ENCODE measurements at places on chromosomes 4 and X.

- DNase-seq, result no peak
Observed at GRCh38 chr4:89069481-89069880, 12.5 kb upstream of the FAM13A start.

GRCh38 chr4:128130621-128131020 is 69.5 kb downstream of the LARP1B start:
- no peak for DNase-seq

DNA sequence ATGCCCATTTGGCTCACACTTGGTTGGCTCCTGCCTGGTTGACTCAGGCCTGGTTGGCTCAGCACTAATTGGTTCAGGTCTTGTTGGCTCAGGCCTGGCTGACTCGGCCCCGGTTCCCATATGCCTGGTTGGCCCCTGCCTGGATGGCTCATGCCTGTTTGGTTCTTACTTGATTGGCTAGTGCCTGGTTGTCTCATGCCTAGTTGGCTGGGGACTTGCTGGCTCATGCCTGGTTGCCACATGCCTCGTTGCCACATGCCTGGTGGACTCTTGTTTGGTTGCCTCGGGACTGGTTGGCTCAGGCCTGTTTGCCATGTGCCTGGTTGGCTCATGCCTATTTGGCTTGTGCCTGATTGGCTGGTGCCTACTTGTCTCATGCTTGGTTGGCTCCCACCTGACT is 103.7 kb downstream of the APOOL start:
- DNase-seq, result no peak

GRCh38 chr4:142952821-142953580 is 106.9 kb upstream of the INPP4B start:
- DNase-seq, result no peak

DNA sequence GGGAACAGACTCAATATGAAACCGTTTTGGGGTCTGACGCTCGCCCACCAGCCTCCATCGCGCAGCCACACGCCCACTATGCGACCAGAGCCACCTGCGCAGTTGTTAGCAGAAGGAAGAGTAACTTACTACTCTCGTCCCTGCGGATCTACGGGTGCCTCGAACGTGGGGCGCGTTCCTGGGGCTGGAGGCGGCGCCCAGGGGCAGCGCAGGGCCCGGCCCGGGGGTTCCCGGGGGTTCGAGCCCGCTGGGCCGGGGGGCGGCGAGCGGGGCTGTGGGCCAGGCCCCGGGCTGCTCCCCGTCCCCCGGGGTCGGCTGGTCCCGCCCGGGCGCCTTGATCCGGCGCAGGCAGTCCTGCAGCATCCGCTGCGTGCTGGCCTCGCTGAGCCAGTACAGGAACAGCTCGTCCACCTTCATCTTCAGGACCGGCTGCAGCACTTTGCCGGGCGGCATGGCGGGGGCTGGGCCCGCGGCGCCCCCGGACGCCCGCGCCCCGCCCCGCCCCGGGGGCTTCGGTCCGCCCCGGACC is 404 bp downstream of the PPP2R3B start:
- DNase-seq, result peak; percentile 61

GRCh38 chr4:15542760-15543159 is 73.1 kb downstream of the CC2D2A start:
- no peak for DNase-seq

DNA sequence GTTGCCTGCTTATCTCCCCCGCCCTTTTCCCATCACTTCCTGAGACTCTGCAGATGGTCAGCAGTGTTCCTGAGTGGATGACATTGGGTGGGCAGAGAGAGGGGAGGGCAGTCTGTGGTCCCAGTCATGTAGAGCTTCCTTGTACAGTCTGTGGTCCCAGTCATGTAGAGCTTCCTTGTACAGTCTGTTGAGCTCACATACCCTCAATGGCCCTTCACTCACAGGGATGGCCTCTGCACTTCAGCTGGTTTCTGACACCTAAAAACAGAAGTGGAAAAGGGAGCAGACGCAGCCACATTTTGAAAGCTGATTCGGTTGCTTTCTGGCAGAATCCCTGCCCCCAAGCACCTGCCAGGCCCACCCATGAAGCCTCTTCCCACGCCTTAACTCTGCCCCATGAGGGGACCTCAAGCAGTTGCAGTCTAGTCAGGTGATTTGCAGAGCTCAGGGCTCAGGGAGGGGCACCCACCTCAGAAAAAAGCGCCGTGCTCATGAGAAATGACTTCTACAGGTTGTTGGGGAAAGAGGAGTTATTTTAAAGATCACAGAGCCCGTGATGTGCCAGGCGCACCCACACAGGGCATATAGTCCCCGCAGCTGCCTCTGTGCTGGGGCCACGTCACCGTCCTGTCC is 3.6 kb upstream of the TMEM271 start:
- DNase-seq, result no peak

- DNase-seq, result no peak
Observed at GRCh38 chrX:85698921-85699320, 319.5 kb upstream of the POF1B start.

GRCh38 chr4:22850630-22851029 is 157.9 kb downstream of the GBA3 start:
- DNase-seq, result no peak

DNA sequence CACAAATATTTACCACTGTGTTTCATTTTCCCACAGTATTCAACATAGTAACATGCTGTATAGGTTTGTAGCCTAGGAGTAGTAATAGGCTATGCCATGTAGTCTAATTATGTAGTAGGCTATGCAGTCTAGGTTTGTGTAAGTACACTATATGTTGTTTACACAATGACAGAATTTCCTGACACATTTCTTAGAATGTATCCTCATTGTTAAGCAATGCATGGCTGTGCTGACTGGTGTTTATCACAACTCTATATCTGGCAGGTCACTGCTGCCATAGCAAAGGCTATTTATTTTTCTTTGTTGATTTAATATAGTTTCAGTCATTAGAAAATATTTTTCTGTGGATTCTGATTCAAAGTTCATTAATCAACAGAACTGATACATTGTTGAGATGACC is 108.3 kb upstream of the TEX13A start:
- DNase-seq, result no peak

- no peak for DNase-seq
Observed at GRCh38 chr4:15836362-15836761, 58.2 kb downstream of the CD38 start.

GRCh38 chrX:74614093-74614909 is at the start of gene RLIM:
RLIM (minus strand) TSS chrX:74614624; CDS start chrX:74595977, 18,647 bp downstream.
- peak; percentile 88 for DNase-seq

- no peak for DNase-seq
Observed at GRCh38 chr4:137961051-137961438, 281.1 kb downstream of the SLC7A11 start.

DNA sequence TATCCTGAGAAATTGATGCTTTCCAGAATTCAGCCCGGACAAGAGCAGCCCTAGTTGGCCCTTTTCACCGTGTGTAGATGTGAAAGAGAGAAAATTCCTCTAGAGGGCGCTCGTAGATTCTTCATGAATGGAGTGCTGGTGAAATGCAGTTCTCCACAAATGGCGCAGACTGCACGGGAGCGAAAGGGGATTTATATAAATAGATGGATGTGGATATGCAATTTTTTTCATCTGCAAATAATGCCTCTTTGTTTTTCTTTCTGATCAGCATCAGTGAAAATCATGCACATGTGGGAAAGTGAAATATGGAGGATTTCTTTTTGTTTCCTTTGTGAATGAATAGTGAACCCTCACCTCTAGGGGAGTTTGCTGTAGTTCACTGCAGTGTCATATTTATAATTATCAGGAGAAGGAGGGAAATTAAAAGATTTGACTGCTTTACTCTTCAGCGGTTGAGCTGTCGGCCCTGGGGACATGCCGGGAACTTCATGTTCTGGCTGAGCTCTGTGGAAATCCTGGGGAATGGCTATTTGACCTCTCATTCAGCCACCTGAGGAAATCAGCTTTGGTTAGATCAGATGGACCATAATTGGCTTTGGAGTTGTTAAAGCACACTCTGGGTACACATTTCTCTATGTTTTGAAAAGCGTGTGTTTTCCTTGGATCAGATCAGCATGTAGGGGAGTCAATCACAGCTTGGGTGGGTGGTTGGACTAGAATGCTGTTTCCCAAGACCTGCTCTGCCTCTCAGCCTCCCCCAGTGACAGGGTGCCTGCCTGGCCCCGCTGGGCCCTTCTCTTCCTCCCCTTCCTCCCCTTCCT is 115.0 kb upstream of the SHISA3 start:
- DNase-seq, result no peak

GRCh38 chr4:163631288-163631687 is 136.8 kb downstream of the TMA16 start:
- DNase-seq, result no peak

- no peak for DNase-seq
Observed at GRCh38 chrX:84047339-84047738, 140.7 kb downstream of the RPS6KA6 start.

DNA sequence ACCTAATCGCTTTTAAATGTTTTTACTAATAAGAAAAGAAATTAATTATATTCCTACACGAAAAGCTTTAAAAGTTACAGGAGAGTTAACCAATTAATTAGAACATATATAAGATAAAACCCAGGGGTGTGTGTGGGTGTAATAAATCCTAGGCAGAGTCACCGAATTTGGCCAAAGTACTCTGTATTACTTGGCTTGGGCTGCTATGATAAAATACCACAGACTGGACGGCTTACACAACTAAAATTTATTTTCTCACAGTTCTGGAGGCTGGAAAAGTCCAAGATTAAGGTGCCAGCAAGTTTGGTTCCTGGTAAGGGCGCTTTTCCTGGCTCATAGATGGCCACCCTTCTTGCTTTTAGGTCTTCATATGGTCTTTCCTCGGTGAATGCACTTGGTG is 10.4 kb downstream of the AWAT1 start:
- no peak for DNase-seq

DNA sequence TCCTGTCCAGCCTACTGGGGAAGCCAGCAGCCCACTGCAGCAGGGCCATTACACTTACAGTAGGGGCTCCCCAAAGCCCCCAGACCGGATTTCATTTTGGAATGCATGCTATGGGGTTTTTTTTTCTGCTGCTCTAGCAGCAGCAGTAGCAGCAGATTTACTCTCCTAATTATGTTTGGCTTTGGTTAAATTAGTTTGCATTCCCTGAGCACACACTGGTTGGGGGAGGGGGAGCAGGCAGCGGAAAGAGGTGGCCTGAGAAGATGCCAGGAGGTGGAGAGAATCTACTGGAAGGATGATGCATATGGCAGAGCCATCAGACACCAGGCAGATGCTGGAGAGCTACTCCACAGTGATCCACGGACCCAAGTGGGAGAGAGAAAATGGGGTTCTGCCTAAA is 109.6 kb downstream of the LDB2 start:
- DNase-seq, result no peak

- no peak for DNase-seq
Observed at GRCh38 chr4:67861513-67861912, 22.3 kb downstream of the TMPRSS11D start.

GRCh38 chr4:127881563-127881864 is 821 bp downstream of the PLK4 start:
- no peak for DNase-seq

Data from activated naive CD8-positive, alpha-beta T cell treated with anti-CD3 and anti-CD28 coated beads for 36 hours (primary cell).